ENCODE measurements at places on chromosomes 6 and 20.

DNA sequence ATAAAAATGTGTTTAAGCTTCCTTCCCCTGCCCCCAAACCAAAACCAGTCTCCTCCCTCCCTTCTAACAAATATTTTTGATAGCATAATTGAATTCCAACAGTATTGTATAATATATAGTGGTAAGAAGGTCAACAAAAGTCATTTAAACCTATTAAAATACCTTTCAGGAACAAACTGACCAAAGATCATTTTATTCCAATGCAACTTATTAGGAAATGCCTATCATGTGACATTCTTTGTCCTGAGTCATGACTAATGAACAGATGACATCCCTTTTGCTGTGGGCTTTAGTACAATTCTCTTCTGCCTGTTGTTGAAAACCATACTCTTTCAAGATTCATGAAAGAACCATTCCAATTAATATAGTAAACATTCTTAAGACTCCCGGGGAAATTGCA is 51.5 kb upstream of the TRAF3IP2 start:
- DNase-seq = no peak

DNA sequence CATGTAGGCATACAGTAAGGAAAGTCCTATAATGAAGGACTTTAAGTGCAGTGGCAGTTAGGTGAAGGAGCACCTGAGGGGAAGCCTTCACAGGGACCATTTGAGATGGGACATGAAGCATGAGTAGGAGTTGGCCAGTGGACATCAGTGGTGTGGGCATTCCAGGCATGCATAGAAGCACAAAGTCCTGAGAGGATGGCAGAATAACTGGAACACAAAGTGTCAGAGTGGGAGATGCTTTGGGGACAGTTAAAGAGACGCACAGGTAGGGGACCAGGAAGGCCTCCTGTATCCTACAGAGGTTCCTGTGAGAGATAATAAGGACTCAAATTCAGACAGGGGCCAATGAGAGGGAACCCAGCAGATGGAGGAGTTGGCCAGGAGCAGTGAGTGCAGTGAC is 26.4 kb upstream of the EFHC1 start:
- no peak for DNase-seq

DNA sequence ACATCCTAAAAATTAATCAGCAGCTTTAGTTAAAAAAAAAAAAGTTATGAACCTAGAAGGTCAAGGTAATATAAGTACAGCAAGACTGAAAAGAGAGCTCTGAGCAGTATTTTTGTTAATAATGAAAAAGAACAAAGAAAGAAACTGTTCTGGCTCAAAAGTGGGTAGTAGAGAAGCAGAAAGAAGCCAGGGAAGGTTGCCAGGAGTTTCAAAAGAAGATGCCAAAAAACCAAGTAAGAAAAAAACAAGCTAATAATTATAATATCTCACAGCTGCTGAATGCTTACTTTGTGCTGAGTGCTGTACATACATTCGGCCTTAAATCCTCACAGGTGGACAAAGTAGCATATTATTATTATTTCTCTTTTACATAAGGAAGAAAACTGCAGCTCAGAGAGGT is 31.9 kb downstream of the NRSN1 start:
- DNase-seq = no peak

- DNase-seq = no peak
Observed at GRCh38 chr6:157393669-157394327, 12.8 kb downstream of the ZDHHC14 start.

DNA sequence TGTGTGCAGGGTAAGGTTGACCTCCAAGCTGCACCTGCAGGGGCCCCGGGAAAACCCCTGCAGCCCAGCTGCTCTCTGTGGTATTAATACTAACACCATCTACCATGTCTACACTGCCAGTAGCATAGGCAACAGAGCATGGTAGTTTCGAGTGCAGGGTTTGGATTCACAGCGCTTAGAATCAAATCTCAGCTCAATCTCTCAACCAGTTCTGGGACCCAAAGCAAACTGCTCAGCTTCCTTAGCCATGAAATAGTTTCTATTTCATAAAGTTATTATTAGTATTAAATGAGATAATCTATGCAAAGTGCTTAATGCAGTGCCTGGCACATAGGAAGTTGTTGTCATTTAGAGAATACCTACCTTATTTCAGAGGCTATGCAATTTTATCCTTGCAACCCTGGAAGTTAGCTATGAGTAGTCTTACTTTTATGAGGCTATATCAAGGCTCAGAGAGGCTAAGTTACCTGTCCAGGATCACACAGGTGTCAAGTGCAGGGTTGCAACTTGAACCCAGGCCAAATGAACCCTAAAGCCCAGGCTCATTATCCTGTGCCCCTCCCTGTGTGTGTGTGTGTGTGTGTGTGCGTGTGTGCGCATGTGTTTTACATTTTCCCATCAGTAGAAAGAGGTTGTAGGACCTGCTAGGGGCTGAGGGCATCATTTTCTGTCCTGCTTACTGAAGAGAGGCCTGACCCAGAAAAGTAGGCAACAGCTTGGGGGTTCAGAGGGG is 27.6 kb upstream of the MRPS18A start:
- DNase-seq = no peak

GRCh38 chr20:18852318-18852717 is 38.7 kb downstream of the SCP2D1 start:
- DNase-seq = no peak

DNA sequence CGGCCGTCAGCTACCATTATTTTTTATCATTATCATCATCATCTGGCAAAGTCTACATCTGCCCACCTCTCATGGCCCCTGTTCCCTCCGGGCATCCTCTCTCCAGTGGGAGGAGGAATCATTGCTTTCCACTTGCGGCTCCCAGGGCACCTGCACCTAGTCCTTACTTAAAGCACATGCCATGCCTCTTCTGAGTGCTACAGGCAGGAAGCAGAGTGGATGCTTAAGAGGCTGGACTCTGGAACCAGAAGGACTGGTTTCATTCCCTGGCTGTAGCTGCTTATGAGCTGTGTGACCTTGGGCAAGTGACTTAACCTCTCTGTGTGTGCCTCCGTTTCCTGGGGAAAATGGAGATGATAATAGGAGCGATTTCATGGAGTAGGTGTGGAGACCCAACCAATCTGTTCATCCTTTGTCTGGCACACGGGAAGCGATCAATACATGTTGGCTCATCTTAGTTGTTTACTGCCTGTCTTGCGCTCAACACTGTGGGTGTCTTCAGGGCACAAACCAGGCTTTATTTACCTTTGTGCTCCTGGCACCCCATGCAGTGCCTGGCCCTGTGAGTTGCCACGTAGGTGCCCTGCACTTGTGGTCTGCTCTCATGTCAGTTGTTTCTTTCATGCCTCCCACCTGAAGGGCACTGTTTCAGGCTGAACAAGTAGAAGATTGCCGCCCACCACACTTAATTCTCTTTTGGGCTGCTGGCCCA is 317.0 kb upstream of the SULF2 start:
- DNase-seq = no peak

DNA sequence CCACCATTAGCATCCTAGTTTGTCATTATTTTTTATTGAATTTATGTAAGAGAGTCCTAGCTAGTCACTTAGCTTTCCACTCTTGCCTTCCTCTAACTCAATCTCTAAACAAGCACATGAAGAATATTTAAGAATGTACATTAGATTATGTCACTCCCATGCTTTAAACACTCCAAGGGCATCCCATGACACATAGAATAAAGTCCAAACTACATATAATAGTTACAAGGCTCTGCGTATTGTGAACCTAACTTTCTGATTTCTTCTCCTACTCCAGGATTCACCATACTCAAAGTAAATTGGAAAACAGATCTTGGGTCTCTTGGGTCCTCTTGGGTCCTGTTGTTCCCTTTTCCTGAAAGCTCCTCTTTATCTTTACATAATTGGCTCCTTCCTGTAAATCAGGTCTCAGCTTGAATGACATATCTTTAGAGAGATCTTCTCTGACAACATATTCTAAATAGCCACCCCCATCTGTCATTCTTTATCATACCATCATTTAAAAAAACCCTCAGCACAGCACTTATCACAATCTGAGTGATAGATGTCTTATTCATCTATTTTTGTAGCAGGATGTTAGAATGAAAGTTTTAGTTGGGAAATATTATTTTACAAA is 1042.4 kb upstream of the FLRT3 start:
- no peak for DNase-seq

Measured in brain (organoid and tissue), 16 donors.